ENCODE measurements at places on chromosomes 7 and 10. TPM values are rescaled to one million over a fixed set of nuclear protein-coding genes. Genes with fewer than 3 reads are reported as not detected.
A peak's percentile ranks its signal among the peaks of the same experiment; 100 is the strongest.

Gene CCL26
- not detected for total RNA-seq

Gene IFIT3
- 7.2 TPM for total RNA-seq

GRCh38 chr10:14971867-14972448, 12.8 kb downstream of the MEIG1 start:
- peak; percentile 29 for DNase-seq

- no peak for DNase-seq
Observed at GRCh38 chr10:100122780-100123179, 41.1 kb upstream of the CPN1 start.

Gene KIAA1549
- total RNA-seq, result 20.2 TPM

Gene IFIT1B
- not detected for total RNA-seq

DNA sequence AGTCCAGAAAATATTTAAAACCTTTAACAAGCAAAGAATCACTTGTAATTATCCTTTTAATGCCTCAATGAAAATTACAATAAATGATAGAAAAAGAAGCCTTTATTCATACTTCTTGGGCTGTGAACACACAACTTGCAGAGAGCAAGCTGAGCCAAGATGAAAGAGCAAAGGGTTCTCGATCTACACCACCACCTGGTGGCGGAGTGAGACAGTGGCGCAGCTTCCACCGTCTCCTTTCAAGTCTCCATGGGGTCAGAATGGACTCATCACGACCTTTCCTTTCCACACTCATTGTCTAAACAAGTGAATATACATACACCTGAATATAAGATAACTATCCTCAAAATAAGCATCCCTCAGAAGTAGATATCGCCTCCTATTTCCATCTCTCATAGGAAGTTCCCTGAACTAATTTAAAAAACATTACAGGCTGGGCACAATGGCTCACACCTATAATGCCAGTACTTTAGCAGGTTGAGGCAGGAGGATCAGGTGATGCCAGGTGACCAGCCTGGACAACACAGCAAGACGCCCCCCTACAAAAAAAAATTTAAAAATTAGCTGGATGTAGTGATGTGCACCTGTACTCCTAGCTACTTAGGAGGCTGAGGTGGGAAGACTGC, 40.7 kb downstream of the ATE1 start:
- no peak for DNase-seq

DNA sequence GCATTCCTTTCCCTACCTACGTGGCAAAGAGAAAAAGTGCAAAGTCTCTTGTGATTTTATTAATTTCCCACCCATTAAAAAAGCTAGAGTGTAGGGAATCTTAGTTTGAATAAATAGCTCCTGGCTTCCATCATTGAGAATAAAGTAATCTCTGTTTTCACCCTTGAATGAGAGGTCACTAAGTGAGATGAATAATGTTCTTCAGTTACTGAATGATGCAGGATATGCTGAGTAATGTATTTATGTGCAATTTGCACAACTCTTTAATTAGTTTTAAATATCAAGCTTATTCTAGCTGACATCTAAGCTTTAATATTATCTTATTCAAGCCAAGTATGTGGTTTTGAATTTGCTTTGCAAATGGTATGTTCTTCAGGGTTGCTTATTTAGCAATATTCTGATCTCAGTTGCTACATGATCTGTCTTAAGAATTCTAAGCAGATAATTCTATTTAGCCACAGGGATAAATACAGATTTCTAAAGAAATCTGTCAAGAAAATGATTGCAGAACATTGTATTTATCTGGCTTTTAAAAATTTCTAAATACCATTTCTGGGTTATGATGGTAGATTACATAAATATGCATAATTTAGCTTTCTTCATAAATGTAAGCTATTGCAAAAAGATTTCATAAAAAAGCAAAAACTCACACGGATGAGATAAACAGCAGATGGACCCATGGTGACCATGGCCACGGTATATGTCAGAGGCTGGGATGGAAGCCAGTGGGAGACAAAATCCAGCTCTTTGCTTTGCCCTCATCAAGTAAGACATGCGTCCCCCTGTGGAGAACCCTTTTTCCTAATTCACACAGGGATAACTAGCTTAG, 141.0 kb downstream of the MACC1 start:
- no peak for DNase-seq

- no peak for DNase-seq
Observed at GRCh38 chr10:47050618-47051455, 139.6 kb downstream of the PTPN20 start.

DNA sequence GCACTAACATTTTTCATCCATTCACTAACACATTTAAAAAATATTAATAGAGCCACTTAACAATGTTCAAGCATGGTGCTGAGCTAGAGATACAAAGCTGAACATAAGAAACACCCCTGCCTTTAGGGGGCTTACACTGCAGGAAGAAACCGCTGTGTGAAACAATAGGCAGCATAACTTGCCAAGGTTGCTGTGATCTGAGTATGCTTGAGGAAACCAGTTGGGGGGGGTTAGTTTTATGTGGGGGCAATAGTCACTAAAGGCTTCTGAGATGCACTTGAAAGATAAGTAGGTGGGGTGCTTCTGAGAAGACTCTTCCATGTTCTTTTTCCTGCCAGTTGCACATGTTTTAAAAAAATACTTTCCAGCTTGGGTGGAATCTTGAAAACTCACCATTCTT, 2.8 kb downstream of the RBM17 start:
- DNase-seq, result no peak

DNA sequence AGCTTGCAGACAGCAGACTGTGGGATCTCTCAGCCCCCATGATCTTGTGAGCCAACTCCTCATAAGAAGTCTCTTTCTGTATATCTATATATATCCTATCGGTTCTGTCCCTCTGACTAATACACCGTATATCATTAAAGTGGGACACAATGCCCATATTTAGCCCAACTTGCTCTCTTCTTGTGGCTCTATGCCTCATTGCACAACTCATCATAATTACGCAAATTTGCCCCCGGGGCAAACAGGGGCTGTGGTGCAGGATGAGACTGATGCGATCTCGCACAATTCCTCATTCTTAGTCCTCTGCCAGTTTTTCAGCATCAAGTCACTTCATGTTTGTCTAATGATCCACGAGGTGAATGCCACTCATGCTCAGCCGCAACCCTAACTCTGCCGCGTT, 183.2 kb downstream of the PRPF18 start:
- peak; percentile 56 for DNase-seq

Gene OR2A7
- 6.0 TPM for total RNA-seq

GRCh38 chr7:147279964-147280374, 1163.4 kb downstream of the CNTNAP2 start:
- DNase-seq, result no peak

DNA sequence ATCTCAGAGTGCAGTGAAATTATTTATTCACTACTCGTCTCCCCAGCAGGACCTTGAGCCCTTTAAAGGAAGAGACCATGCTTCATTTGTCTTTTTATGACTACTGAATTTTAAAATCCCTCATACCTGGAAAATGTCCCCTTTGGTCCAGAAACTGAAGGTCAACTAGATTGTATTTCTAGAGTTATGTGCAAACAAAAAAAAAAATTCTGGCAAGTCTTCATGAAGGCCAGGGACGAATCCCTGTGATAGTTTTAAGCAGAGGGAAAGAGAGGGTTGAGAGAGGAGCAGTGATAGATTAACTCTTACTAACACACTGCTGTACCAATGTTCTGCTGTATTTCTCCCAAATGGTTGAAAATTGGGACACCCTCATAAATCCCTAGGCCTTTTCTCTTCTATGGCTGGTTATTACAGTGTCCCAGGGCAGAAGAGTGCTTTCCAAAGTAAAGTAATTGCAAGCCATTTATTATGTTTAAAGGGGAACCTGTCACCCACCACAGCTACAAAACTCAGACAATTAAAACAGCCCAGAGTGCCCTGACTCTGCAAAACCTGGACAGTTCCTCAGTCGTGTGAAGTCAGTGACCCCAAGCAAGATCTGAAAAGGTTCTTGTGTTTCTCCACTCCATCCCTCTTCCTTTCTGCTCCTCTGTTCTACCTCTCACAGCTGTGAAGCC, 182.8 kb upstream of the AOAH start:
- no peak for DNase-seq

Gene ADAP1
- total RNA-seq, result 73.9 TPM

Gene PLXNA4
- total RNA-seq, result 1.0 TPM

DNA sequence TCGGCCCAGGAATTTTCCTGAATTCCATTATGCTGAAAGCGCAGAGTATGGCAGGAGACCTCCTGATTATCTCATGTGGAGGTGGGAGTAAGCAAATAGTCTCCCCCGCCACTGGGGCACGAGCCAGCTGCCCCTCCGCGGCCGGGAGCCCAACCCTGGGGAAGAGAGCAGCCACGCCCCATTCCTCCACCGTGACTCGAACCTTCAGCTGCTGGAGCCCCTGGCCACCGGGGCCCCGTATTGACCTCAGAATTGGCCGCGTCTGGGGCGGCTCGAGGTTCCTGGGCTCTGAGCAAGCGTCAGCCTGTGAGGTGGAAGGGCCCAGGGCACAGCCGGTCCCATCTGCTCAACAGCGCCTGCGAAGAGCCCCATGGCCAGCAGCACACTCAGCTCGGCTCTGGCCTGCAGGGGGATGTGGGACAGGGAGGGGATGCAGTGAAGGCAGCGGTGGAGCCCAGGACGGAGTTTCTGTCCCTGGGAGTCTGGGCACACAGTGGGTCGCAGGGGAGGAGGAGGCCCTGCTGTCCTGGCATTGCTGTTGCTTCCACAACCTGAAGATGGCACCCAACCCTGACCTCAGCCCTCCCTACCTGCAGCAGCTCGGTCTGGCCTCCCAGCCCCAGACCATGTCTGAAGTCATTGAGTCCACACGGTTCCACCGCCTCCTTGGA, 97.8 kb downstream of the CHST15 start:
- peak; percentile 72 for DNase-seq

- DNase-seq, result no peak
Observed at GRCh38 chr7:73967832-73968290, 60.1 kb upstream of the ELN start.

- peak; percentile 34 for DNase-seq
Observed at GRCh38 chr10:58898854-58899573, 277.4 kb upstream of the PHYHIPL start.

Gene PON3
- total RNA-seq, result 1.5 TPM

DNA sequence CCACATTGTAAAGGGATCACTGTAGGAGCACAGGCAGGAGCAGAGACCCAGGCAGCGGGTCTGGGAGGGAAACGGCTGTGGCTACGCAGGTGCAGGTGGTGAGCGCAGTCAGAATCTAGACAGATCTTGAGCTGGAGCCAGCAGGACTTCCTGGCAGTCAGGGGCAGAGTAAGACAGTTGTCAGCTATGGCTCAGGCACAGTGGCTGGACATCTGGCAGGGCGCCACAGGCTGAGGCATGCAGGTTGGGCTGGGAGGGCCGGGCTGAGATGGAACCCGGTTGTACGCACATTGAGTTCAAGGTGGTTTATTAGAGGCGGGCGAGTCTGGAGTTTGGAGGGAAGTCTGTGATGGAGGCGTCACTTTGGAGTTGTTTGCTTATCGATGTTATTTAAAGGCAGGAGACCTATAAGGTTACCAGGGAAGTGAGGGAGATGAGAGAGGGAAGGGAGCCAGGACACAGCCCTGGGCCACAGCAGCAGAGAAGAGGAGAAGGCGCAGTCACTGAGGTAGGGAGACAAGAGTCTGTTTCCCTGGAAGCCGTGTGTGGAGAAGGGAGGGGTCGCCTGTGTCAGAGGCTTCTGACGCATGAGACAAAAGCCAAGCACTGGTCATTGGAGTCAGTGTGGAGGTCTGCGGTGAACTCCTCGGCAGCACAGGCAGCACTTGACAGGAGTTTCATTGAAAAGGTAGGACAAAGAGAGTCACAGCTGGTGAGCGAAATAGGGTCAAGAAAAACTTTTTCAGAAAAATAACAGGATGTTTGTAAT, 73.8 kb downstream of the LANCL2 start:
- DNase-seq, result no peak

Gene PDE6C
- not detected for total RNA-seq

Gene LRRN3
- not detected for total RNA-seq

DNA sequence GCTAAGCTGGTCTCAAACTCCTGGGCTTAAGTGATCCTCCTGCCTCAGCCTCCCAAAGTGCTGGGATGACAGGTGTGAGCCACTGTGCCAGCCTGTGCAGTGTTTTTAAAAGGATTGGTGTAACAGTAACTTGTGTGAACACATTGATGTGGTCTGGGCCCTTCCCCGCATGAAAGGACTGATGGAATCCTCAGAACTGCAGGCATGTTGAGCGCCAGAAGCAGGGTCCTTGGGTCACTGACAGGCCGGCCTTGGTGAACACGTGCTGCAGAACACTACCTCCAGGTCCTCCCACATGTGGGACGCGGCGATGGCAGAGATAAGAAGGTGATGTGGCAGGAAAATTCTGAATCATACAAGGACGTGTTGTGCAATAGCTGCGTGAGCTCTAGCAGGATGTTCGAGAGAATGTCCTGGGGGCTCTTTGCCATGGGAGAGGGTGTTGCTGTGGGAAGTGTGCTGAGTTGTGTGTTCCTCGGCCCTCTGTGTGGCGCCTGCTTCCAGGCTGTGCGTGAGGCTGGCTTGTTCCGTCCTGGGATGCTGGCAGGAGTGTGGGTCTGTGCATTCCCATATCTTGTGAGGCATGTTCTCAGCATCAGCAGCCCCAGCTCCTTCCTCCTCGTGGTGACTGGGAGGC, 68.2 kb downstream of the DNAJB6 start:
- peak; percentile 82 for DNase-seq

- DNase-seq, result no peak
Observed at GRCh38 chr10:9858816-9859215, 1158.9 kb upstream of the CELF2 start.

GRCh38 chr10:110684800-110685446, 40.8 kb downstream of the RBM20 start:
- DNase-seq, result no peak

- no peak for DNase-seq
Observed at GRCh38 chr7:128287556-128287955, 46.5 kb downstream of the LEP start.

Gene TRIM50
- total RNA-seq, result not detected

- no peak for DNase-seq
Observed at GRCh38 chr7:114554781-114555537, 140.3 kb downstream of the FOXP2 start.

DNA sequence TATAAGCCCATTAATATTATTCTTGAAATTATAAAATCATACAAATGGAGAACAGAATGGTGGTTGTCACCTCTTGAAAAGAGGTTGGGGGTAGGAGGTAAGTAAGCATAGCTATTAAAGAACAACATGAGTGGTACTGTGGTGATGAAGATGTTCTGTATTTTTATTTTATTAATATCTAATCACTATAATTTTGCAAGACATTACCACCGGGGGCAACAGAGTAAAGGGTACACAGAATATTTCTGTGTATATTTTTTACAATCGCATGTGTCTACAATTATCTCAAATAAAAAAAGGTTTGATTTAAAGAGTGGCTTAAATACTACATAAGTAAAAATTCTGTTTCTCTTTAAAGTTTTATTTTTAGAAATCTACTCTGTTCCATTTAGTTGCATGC, 557.8 kb downstream of the NXPH1 start:
- no peak for DNase-seq

DNA sequence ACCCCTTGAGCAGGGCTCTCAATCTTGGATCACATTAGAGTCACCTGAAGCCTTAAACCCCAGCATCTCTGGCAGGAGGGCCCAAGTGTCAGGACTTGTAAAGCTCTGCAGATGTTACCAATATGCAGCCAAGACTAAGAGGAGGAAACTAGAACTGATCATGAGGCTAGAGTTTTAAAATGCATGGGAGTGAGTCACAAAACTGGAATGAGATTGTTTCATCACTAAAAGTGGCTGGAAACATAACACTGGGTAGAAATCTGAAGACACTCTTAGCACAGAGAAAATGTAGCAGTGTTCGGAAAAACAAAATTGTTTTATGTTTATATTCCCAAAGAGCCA, 63.3 kb upstream of the GHITM start:
- DNase-seq, result no peak

Gene CTTNBP2
- not detected for total RNA-seq

GRCh38 chr10:24603333-24603732, 120.4 kb downstream of the ARHGAP21 start:
- DNase-seq, result no peak

Gene FAM13C
- total RNA-seq, result not detected
